ENCODE measurements at places on chromosomes 6 and 20. TPM values are rescaled to one million over a fixed set of nuclear protein-coding genes. Genes with fewer than 3 reads are reported as not detected.
A peak's percentile ranks its signal among the peaks of the same experiment; 100 is the strongest.

The ARFGEF3 gene
- 65.7 TPM for total RNA-seq

The HSPA1L gene
- total RNA-seq = 4.4 TPM

The DACT2 gene
- total RNA-seq = 0.62 TPM

The PCK1 gene
- total RNA-seq = 0.31 TPM

DNA sequence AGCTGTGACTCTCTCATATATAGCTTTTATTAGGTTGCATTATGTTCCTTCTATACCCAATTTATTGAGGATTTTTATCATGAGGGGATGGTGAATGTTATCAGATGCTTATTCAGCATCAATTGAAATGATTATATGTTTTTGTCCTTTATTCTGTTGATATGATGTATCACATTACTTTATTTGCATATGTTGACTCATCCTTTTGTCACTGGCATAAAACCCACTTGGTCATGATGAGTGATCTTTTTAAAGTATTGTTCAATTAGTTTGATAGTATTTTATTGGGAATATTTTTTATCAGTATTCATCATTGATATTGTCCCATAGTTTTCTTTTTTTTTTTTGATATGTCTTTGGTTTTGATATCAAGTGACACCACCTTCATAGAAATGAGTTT is 529.9 kb downstream of the MMUT start:
- no peak for DNase-seq

GRCh38 chr6:152897807-152898399 is 84.9 kb downstream of the FBXO5 start:
- DNase-seq = peak; percentile 20

GRCh38 chr6:166584155-166584554 is 2.3 kb downstream of the RAMACL start:
- DNase-seq = no peak

GRCh38 chr6:136526196-136526930 is 23.9 kb downstream of the MAP7 start:
- DNase-seq = peak; percentile 81

DNA sequence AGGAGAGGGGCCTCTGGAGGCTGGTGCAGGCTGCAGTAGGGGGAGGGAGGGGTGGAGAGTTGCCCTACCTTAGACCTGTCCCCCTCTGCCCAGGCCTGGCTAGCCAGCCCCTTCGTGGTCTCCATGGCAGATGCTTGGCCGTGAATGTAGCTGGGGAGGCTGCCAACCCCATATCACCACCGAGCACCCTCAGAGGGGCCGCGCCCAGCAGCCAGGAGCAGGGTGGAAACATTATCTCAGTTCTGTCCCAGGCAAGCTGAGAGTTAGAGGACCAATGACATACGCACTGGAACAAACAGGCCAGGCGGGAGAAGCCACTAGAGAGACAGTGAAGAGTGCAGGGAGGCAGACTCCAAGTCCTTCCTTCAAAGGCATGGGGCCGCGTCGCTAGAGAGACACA is 66.5 kb downstream of the LRFN2 start:
- DNase-seq = no peak

GRCh38 chr6:17679726-17680125 is 27.0 kb downstream of the NUP153 start:
- DNase-seq = no peak

- DNase-seq = no peak
Measured at GRCh38 chr6:25472306-25472705, 179.7 kb upstream of the SCGN start.

GRCh38 chr6:9178071-9178470 is 742.7 kb upstream of the SLC35B3 start:
- no peak for DNase-seq

DNA sequence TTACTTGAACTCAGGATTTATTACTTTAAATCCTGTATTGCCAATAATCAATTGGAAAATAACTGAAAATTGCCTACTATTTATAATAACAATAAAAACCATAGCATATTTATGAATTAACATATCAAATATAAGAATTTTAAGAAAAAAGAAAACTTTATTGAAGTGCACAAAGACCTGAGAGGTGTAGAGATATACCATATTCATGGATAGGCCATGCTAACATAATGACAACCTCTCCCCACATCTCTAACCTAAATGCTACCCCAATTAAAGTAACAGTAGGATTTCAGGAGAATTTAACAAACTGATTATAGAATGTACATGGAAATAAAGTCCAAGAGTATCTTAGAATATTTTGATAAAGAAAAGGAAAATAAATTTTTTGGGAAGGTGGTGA is 5.1 kb upstream of the HLA-DMB start:
- DNase-seq = no peak

DNA sequence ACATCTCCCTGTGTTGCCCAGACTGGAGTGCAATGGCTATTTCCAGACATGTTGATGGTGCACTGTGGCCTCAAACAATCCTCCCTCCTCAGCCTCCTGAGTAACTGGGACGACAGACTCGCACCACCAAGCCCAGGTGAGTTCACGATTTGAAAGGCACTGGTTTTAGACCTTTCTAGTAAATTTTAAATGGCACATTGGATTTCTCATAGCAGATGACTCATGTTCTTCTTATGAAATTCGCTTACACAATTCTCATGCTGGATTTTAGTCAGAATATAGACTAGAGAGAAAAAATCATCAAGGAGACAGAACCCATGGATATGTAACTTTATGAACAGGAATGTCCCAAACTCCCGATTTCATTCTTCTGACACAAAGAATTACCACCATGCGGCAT is 18.1 kb upstream of the PXDC1 start:
- DNase-seq = no peak

- no peak for DNase-seq
Measured at GRCh38 chr20:44153636-44154043, 33.3 kb downstream of the JPH2 start.

DNA sequence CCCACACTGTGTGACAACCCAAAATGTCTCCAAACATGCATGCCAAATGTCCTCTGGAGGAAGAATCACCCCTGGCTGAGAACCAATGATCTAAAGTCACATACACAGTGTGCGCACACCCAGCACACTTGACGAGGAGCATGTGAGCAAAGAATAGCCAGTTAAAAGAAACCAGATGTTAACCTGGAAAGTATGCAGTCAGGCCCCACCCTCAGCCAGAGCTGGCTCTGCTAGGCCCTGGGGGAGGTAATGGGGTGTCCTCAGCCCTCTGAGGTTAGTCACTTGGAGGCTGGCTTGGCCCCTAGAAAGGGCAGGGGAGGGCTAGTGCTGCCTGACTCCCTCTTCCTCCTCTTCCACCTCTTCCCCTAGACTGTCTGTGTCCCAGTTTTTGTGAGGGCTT is 15.2 kb upstream of the GUCA1A start:
- no peak for DNase-seq

DNA sequence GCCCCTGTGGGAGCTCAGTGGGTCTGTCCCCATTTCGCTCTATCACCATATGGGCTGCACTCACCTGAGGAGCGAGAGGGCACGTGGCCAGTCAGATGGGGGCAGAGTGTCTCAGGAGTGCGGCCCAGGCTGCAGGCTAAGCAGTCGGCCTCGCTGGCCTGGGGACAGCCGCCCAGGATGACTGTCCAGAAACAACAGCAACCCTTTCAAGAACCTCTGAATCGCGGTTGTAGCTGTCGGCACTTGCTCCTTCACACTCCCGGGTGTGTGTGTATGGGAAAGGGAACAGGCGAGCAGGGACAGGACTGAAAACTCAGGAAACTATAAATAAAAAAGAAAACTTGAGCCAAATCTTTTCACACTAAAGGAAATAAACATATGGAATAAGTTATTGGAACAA is 63.1 kb downstream of the TFAP2A start:
- DNase-seq = no peak

DNA sequence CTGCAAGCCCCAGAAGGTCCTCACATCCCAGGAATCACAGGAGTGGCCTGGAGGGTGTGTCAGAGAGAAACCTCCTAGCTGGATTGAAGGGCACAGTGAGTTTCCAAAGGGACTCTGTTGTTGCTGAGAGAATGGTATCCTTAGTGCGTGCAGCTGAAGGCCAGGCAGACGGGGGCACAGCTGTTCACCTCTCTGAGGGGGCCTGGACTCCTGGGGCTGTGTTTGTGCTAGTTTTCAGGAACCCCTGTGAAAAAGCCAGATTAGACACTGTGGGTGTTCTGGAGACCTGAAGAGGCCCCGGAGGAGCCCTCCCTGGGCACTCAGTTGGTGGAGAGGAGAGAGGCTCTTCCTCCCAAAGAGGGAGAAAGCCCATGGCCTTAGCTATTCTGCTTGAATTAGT is 223.4 kb downstream of the FARS2 start:
- DNase-seq = no peak

GRCh38 chr6:159172091-159172491 is 2.9 kb downstream of the FNDC1 start:
- DNase-seq = no peak

All from occipital lobe (tissue), 3 donors.